ENCODE measurements at places on chromosomes 6 and 20.

- DNase-seq: no peak
Measured at GRCh38 chr6:4102687-4103244, 23.8 kb upstream of the FAM217A start.

DNA sequence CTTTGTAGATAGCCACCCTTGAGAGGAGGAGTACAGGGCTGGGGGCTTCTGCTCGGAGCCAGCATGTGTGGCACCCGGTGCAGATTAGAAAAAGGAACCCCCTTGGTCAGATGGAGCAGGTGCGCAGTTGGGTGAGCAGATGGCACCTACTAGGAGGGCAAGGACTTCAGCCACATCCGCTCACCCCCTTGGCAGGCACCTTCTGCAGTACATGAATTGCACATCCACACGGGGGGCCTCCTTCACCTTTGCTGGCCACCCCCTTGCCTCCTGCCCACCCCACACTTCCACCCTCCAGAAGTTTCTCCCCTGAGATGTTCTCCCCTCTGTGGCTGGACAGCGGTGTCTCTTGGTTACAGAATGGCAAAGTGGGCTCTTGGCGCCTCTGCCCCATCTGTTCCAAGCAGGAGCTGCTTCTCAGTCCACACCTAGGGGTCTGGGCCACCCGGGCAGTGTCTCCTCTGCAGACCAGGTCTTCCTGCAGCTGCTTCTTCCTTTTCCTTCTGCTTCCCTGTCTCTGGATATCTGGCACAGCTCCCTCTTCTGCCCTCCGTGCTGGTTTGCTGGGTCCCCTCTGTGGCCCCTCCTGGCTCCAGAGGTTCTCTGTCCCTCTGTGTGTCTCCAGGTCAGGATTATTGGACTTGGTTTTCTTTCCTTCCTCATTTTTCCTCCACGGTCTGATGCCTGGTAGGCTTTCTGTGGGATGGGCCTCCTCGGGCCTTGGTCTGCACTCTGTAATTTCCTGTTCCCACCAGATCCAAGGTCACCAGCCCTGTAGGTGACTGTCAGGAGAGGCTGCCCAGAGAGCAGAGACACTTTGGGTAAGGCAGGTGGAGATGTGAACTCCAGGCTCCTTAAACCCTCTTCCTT is 4.1 kb downstream of the MDFI start:
- DNase-seq: no peak

DNA sequence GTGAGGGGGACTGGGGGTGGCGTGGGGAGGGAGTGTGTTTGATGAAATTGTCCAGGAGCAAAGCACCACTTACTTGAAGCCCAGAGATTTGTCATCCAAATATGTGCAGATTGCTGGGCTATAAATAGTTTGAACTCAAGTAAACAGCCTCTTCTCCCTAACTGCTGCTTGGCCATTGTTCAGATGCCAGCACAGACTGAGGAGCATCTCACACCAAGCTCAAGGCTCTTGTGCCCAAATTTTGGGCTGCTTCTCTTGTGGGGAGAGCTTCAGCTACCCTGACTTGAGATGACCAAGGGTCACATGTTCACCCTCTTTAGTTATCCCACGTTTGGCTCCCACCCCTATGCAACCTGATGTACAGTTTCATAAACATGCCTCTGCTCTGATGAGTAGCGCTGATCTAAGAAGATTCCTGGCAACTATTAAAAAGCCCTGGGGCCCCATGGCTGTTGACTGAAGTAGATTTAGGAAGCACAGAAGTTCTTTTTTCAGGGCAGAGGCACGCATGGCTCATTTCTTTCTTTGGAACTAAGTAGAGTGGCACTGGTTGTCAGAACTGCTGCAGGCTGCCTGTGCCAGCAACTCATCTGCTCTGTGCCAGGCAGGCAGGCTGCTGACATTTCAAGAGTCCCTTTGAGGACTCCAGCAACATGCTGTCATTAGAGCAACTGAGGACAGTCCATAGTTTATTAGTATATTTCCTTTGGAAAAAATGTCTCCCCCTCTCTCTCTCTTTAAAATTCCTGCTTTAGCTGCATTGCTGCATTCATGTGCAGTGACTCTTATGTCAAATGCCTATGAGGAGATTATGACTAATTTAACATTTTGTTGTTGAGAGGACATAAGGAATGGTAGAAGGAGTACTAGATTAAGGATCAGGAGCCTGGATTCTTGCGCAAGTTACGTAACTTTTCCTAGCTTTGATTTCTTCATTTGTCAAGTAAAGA is 9.6 kb upstream of the PKIG start:
- no peak for DNase-seq

- no peak for DNase-seq
Measured at GRCh38 chr6:119333707-119334295, 15.8 kb downstream of the MAN1A1 start.

- no peak for DNase-seq
Measured at GRCh38 chr6:108106261-108106660, 31.7 kb upstream of the OSTM1 start.

Measured in activated CD8-positive, alpha-beta memory T cell treated with anti-CD3 and anti-CD28 coated beads for 1 hour (primary cell).